NAMALWA (cell line): ENCODE measurements at places on chromosomes 6 and 20.

GRCh38 chr20:42485556-42485955 lies 704.1 kb downstream of the PTPRT start:
- DNase-seq: no peak

GRCh38 chr20:7693761-7694160 lies 246.5 kb downstream of the HAO1 start:
- DNase-seq: no peak

DNA sequence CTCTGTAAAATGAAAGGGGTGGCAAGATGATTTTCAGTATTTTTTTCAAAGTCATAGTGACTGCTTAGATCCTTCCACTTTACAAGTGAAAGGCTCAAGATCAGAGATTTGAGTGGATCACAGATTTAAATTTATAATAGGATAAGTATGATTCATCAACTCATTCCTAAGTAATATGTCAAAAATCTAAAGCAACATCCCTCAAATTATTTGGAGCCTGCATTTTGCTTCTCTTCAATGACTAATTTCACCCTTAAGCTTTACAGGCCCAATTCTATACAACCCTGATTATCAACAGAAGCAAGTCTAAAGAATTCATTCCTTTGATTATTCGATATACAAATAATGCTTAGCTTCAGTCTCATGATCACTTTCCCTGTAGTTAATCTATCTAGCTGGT lies 93.9 kb upstream of the HEY2 start:
- DNase-seq: no peak

GRCh38 chr6:119077391-119077642 lies 1.1 kb downstream of the FAM184A start:
- DNase-seq: no peak

DNA sequence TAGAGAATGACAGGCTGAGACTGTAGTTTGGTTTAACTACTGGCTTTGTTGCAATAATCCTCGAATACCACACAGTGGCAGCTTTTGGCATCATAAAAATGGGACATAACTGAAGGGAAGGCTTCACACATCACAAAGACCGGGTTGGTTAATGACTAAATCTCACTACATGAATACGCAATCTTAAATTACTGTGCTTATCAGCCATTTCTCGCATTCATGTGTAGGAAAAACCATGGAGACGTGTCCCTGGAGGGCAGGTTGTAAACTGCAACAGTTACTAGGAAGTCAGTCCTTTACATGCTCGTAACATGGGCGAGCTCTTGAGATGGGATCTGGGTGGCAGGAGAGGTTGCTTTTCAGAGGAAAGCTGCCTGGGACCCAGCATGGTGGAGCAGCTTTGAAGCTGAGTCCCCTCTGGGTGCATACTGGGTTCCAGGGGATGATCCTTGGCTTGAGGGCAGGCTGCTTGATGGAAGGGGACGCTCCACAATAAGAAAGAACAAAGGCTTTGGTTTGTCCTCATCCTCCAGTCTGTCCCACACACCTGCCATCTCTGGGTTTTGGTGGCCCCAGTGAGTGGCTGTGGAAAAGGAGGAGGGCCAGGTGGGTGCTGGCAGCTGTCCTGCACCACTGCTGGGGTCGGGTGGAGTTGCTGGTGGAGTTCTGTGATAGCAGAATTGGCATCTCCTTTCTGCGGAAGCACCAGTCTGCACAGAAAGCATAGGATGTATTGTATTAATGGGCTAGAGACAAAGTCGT lies 2.1 kb downstream of the RPS21 start:
- DNase-seq: peak; percentile 53
